ENCODE measurements at places on chromosomes 4 and X. TPM values are rescaled to one million over a fixed set of nuclear protein-coding genes. Genes with fewer than 3 reads are reported as not detected.

- DNase-seq = no peak
Measured at GRCh38 chrX:147710301-147710700, 201.4 kb upstream of the FMR1 start.

Gene AMOT
- 7.1 TPM for total RNA-seq

Gene ABCE1
- 48.8 TPM for total RNA-seq

Gene GPAT3
- total RNA-seq = 0.07 TPM

DNA sequence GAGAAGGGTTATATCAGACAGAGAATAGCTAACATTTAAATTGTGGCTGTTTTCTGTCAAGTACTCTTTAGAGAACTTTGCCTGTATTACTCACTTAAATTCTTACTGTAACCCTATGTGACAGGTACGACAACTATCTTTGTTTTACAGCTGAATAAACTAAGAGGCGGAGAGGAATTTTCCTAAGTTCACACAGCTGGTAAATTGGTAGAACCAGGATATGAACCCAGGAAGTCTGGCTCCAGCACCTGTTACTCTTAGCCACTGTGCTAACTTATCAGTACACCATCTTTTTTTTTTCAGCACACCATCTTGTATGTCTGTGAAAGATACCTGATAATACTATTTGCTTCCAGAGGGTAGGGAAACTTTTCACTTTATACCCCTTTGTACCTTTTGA lies 2.0 kb upstream of the SYP start:
- no peak for DNase-seq

Gene FAM149A
- 5.4 TPM for total RNA-seq

Gene GLUD2
- total RNA-seq = 0.42 TPM

DNA sequence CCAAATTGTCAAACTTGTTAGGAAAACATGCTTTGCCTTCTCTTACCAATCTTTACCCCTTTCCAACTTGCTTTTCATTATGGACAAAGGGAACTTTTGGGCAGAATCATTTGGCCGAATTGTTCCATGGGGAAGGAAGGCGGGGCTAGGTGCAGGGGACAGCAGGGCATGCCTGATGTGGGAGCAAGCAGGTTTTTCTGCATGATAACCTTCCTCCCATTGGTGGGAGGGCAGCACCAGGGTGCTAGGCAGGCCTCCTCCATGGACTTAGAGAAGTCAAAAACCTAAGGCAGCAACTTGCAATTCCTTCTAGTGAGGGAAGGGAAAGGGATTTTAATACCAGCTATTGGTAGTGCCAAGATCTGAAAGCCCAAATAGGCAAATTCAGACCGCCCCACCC lies 260.5 kb downstream of the MAPK10 start:
- DNase-seq = no peak

Gene PTCHD1
- 1.9 TPM for total RNA-seq

All from chondrocyte (in vitro differentiated cells).